Hematopoietic multipotent progenitor cell treated with erythropoietin and hydrocortisone succinate and interleukin-3 and kit ligand, for 6 days (in vitro differentiated cells): ENCODE measurements at places on chromosomes 1 and 21.
A peak's percentile ranks its signal among the peaks of the same experiment; 100 is the strongest.

DNA sequence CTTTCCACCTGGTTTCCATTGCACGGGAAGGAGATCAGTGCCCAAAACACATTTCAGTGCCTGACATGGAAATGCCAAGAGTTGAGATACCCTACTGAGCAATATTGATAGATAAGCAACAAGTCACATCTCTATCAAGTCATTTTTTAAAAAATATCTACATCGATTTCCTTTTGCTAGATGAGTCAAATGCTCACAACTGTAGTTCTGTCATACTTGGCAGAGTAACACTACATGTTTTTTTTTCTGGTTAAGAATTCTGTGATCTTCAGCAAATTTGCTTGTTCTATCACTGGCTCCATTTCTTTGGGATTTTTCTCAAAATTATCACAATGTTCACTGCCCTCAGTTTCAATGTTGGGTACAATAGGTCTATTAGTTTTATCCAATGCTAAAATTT is 145.4 kb downstream of the ZC3H11B start:
- DNase-seq = no peak

GRCh38 chr1:108858230-108858950 is 1.5 kb upstream of the AKNAD1 start:
- DNase-seq = no peak

- no peak for DNase-seq
Observed at GRCh38 chr1:10594595-10595223, 120.0 kb downstream of the PEX14 start.

DNA sequence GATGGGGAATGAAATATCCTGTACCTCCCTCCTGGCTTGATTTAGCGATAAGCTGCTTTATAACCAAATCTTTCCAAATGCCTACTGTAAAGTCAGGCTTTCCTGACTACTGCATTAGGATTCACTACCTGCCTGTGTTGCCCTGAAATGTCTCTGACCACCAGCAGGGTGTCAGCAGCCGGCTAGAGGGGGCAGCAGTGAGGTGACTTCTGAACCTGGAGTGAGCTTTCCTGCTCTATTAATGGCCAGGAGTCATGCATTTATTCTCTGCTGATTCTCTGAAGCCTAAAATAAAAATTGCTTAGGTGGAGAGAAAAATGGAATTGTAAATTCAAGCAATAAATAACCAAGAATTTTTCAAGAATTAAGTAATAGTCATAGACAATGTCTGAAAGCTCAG is 2.5 kb downstream of the BACE2 start:
- peak; percentile 80 for DNase-seq

DNA sequence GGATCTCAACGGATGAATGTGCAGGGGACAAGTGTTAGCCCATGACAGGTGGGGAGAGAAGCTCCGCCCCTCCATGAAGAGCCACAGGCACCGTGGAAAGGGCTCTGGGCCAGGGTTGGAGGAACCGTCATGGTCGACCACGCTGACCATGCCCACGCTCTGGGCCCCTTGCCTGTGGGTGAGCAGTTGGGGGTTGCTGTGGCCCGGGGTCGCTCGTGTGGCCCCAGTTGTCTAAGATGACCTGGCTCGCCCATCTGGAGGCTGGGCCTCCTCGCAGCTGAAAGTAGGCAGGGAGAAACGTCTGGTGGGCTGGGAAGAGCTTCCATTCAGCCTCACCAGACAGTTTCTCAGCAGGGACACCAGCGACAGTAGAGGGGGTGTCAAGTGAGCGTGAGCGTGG is 13.1 kb upstream of the UTS2 start:
- DNase-seq = no peak

DNA sequence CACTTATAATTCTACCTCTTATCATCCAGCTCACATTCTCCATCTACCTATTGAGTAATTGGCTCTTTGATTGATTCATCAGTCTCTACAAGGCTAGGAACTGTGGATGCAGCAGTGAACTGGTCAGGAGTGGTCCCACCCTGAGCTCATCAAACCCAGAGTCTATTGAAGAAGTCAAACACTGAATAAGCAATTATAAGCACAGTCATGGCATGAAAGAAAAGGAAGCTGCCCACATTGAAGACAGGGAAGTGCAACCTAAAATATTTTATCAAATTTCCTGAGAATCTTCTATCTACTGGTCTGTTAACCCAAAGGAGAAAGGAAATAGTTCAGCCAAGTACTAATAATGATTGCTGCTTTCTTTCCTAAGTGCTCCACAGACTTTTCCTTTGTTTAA is 35.7 kb downstream of the ACP6 start:
- no peak for DNase-seq

DNA sequence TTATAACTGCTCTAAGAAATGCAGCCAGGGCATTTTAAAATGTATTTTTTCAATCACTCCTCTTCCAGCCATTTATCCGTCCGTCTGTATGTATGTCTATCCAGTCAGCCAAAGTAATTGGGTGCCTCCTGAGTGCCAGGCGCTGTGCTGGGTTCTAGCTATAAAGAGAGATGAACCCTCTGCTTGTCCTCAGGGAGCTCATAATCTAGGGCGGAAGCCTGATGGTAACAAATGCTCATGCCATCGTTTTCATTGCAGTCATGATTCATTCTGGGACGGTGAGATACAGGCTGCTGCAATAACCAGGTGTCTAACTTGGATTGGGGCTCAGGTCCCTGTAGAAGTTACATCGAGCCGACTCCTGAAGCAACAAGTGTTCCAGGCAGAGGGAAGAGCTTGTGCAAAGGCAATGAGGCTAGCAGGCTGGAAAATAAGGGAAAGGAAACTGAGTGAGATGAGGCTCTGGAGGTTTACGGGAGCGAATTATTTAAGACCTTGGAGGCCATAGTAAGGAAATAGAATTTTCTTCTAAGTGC is 11.6 kb downstream of the IFI6 start:
- no peak for DNase-seq
